ENCODE measurements at places on chromosomes 16 and 17. TPM values are rescaled to one million over a fixed set of nuclear protein-coding genes. Genes with fewer than 3 reads are reported as not detected.

- peak; percentile 99 for DNase-seq
Measured at GRCh38 chr17:81871387-81872230, 472 bp upstream of the ARHGDIA start.

GRCh38 chr17:33933576-33933975, 321.5 kb upstream of the CCL2 start:
- no peak for DNase-seq

DNA sequence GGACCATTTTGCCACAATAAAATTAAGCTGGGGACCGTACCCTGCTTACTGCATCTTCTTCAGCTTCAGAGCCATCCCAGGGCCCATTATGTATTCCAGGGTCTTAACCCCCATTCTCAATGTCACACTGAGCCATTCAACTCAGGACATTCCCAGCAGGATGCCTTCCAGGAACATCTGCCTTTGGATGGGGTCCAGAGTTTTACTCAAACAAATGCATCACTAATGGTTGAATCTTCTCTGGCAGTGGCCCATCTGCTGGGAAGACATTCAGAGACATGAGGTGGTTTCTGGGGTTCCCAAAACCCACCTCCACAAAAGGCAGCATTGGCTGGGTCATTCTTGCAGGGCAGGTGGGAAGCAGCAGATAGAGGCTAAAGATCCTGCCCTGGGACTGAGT, 3.4 kb upstream of the SEC14L5 start:
- DNase-seq: no peak

- no peak for DNase-seq
Measured at GRCh38 chr17:73189417-73190099, 3.3 kb upstream of the COG1 start.

GRCh38 chr16:88655733-88656281, 5.0 kb upstream of the CYBA start:
- no peak for DNase-seq

GRCh38 chr17:77011173-77012011, 129.4 kb upstream of the SEC14L1 start:
- no peak for DNase-seq

- DNase-seq: no peak
Measured at GRCh38 chr17:1997289-1997926, 27.7 kb downstream of the RTN4RL1 start.

- no peak for DNase-seq
Measured at GRCh38 chr16:4529085-4530060, 9.2 kb downstream of the CDIP1 start.

DNA sequence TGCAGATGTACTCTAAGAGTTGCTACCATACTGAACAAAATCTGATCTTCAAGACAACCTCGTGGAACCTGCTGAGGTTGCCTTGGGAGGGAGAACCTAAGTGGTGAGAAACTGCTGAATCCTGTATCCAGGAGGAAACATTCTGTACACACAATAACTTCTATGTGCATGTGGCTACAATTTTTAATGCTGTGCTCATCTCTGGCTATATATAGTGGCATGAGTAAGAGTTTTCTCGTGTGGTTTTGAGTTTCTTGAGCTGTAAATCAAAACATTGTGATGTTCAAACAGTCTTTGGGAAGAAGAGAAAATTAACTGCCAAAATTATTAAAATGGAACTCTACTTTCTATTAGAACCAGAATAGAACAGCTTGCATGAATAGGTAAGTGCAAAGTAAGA, 206.8 kb downstream of the CA10 start:
- DNase-seq: no peak

- no peak for DNase-seq
Measured at GRCh38 chr16:71851746-71852145, 6.0 kb downstream of the ATXN1L start.

DNA sequence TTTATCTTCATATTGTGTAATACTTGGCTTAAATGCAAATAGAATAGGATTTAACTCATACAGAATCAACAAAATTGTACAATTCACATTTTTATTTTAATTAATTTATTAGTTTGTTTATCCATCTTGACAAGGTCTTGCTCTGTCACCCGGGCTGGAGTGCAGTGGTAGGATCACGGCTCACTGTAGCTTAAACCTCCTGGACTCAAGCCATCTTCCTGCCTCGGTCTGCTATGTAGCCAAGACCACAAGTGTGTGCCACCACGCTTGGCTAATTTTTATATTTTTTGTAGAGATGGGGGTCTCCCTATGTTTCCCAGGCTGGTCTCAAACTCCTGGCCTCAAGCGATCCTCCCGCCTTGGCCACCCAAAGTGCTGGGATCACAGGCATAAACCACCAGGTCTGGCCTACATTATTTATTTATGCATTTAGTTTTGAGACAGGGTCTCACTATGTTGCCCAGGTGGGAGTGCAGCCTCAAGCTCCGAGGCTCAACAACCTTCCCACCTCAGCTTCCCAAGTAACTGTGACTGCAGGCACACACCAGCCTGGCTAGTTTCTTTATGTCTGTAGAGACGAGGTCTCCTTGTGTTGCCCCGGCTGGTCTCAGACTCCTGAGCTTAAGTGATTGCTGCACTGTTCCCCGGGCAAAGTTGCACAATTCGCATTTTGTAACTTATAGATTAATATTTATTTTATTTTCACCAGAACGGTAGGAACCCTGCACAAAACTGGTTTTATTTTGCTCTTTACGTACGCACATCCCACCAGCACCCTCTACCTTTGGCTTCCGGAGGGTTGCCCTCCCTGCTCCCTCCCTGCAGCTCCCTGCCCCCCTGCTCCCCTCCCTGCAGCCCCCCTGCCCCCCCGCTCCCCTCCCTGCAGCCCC, 4.9 kb downstream of the DPEP1 start:
- no peak for DNase-seq

DNA sequence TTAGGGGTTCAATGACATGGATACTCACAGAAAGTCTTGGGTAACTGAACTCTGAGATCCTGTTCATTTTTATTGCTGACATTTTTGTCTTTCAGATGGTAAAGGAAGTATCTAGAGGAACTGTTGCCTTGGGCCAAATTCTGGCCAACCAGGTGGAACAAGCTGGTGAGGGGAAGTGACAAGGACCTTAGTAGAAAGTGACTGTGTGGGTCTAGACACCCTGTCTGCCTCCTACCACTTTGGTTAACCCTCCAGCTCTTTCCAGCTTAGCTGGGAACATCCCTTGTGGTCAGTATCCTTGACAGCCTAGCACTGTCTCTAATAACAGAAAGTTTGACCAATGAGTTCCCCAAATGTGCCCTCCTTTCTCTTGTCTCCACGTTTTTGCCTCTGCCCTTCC, 28.8 kb upstream of the PRKCB start:
- no peak for DNase-seq

The ABCC3 gene
- total RNA-seq: 5.3 TPM

The PRR35 gene
- total RNA-seq: not detected

The TMEM208 gene
- 15.4 TPM for total RNA-seq

The NEUROD2 gene
- total RNA-seq: not detected

The ERN2 gene
- total RNA-seq: not detected

The SLC4A1 gene
- total RNA-seq: not detected
